ENCODE measurements at places on chromosomes 5 and 9. TPM values are rescaled to one million over a fixed set of nuclear protein-coding genes. Genes with fewer than 3 reads are reported as not detected.
A peak's percentile ranks its signal among the peaks of the same experiment; 100 is the strongest.

DNA sequence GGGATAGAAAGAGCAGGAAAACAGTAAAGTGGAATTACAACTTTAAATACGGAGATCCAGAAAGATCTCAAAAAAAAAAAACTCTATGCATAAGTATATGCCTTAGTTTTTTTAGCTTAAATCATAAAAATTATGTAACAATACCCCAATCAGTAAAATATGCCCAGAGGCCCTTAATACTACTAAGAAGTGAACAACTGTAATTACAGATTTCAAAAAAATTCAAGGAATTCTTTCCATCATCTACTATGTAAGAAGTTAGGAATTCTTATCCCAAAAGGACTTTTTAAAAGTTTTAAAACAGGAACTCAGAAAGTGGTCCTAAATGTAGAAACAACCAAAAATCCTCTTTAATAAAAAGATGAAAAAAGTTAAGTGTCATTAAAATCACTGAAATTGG, 111.3 kb downstream of the SSBP2 start:
- no peak overlapping the region for H3K4me3 ChIP-seq
- DNase-seq, result no peak
- H3K4me1 ChIP-seq, result peaks cover 6% of the 10 kb centered on the region

GRCh38 chr9:135167849-135168655, 80.6 kb downstream of the OLFM1 start:
- no peak for DNase-seq
- no peak overlapping the region for H3K4me3 ChIP-seq
- no peaks in the 10 kb centered on the region for H3K4me1 ChIP-seq
- H3K27me3 ChIP-seq, result peaks cover 33% of the 10 kb centered on the region
- no peak overlapping the region for H3K27ac ChIP-seq
- no peaks in the 10 kb centered on the region for H3K36me3 ChIP-seq

DNA sequence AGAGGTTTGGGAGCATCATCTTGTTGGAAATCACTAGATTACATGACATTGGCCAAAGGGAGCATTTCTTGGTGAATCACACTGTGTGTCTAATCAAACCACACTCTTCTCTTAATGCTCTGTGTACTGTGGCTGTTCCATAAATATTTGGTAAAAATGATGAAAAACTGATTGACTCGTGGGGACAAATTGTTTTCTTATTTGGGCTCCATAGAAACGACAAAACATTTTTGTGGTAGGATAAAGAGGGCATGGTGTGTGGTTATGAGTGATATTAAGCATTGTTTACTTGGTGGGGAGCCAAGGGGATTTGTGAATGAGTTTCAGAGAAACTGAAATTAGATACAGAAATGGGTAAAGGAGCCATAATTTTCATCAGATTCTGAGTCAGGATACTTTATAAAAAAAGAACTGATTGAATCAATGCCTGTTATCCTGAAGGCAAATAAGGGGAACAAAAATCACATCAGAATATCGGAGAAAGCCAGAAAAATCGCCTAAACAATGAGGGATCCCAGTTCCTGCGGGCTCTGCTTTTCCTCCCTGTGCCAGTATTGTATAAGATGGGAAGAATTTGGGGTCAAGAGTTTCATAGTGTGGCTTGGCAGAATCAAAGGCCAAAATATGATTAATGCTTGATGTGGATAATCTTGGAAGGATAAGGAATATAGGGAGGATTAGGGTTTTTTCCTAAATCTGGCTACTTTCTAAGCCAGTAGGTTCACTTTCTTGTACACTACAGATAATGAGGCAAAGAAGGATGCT, 33.3 kb downstream of the FBXL7 start:
- H3K27me3 ChIP-seq, result no peaks in the 10 kb centered on the region
- no peak for DNase-seq
- H3K27ac ChIP-seq, result no peak overlapping the region

DNA sequence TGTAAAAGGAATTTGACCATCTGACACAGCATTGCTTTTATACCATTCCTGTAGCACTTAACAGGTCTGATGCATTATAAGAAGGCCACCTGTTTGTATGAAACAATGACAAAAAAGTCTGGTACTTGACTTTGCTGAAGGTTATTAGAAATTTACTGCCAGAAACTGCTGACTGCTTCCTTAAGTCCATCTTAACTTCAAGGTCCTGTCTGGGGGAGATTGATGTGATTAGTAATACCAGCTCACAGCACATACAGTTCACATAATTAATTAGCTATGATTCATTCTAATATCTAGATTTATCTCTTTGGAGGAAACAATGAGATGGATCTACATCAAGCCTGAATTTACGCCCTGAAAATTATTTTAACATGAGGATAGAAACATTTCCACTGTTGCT, 49.6 kb upstream of the TEK start:
- peaks cover 5% of the 10 kb centered on the region for H3K36me3 ChIP-seq
- no peaks in the 10 kb centered on the region for H3K27me3 ChIP-seq

DNA sequence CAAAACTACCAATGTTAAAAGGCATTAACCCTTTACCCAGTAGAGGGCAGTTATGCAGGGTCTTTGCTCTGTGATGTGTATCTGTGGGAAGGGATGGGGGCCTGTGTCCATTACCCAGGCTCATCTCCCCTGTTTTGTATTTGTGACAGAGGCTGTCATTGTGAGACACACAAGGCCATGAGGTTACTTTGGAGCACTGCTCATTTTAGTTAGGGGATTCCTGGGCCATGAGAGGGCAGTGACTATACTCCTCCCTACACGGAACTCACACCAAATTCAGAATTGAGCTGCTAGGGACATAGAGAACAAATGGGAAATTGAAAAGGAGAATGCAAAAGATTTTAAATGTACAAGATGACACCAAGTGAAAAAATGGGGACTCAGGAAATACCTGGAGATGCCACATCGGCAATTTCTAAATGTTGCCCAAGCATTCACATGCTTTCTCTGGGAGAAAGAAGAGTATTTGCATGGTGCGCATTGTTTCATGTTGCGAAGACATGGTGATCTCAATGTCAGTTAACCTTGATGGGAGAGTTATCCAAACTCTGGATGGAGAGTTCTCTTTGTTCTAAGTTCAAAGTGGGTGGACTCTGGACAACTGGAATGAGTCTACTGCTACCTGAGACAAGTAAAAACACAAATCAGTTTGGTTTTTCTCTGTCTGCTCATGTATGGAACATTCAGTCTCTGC, 32.5 kb downstream of the C9orf152 start:
- no peak for DNase-seq
- peak overlapping the region; percentile 35 for H3K27ac ChIP-seq
- H3K4me1 ChIP-seq, result peaks cover 10% of the 10 kb centered on the region
- H3K27me3 ChIP-seq, result no peaks in the 10 kb centered on the region

DNA sequence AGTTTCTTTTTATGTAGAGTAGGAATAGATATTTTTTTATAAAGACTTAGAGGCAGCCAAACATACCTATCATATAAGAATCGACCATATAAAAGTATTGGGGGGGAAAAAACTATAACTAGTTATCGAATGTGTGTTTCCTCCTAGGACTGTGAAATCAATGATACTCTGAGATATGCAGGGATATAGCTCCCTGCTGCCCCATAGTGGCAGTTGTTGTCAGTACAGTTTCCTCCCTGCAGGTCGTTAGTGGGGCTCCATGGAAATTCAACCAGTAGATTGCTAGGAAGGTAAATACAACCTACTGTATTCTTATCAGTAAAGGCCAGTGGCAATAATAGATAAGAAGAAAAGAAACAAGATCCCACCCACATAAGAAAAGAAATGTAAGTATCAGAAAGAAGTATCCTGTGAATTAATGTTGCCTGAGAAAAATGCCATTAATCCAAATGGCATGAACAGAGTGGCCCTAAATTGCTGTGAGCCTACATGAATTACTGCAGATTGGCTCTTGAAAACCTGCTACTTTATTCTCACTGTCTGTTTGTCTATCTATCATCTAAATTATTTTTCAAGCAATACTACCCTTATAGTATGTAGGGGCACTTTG, 136.9 kb upstream of the FBN2 start:
- H3K27me3 ChIP-seq, result no peaks in the 10 kb centered on the region
- H3K4me3 ChIP-seq, result no peak overlapping the region
- H3K36me3 ChIP-seq, result no peaks in the 10 kb centered on the region

- peak overlapping the region; percentile 1 for H3K27ac ChIP-seq
- no peaks in the 10 kb centered on the region for H3K27me3 ChIP-seq
- no peaks in the 10 kb centered on the region for H3K4me1 ChIP-seq
- no peak for DNase-seq
- H3K4me3 ChIP-seq, result no peak overlapping the region
- H3K36me3 ChIP-seq, result peaks cover 21% of the 10 kb centered on the region
Observed at GRCh38 chr9:105742088-105742487, 47.7 kb downstream of the TMEM38B start.

GRCh38 chr5:175394601-175395000, 49.4 kb downstream of the DRD1 start:
- no peak overlapping the region for H3K4me3 ChIP-seq
- DNase-seq, result no peak
- no peak overlapping the region for H3K27ac ChIP-seq
- no peaks in the 10 kb centered on the region for H3K36me3 ChIP-seq
- H3K4me1 ChIP-seq, result peaks cover 6% of the 10 kb centered on the region

- H3K36me3 ChIP-seq, result no peaks in the 10 kb centered on the region
- no peak for DNase-seq
- no peak overlapping the region for H3K4me3 ChIP-seq
- H3K27ac ChIP-seq, result no peak overlapping the region
- peaks cover 16% of the 10 kb centered on the region for H3K27me3 ChIP-seq
- H3K4me1 ChIP-seq, result no peaks in the 10 kb centered on the region
Observed at GRCh38 chr5:174003795-174004194, 14.8 kb downstream of the C5orf47 start.

GRCh38 chr5:78730300-78731094, 81.9 kb upstream of the LHFPL2 start:
- H3K27ac ChIP-seq, result peak overlapping the region; percentile 7
- H3K27me3 ChIP-seq, result no peaks in the 10 kb centered on the region
- no peak overlapping the region for H3K4me3 ChIP-seq
- DNase-seq, result no peak

DNA sequence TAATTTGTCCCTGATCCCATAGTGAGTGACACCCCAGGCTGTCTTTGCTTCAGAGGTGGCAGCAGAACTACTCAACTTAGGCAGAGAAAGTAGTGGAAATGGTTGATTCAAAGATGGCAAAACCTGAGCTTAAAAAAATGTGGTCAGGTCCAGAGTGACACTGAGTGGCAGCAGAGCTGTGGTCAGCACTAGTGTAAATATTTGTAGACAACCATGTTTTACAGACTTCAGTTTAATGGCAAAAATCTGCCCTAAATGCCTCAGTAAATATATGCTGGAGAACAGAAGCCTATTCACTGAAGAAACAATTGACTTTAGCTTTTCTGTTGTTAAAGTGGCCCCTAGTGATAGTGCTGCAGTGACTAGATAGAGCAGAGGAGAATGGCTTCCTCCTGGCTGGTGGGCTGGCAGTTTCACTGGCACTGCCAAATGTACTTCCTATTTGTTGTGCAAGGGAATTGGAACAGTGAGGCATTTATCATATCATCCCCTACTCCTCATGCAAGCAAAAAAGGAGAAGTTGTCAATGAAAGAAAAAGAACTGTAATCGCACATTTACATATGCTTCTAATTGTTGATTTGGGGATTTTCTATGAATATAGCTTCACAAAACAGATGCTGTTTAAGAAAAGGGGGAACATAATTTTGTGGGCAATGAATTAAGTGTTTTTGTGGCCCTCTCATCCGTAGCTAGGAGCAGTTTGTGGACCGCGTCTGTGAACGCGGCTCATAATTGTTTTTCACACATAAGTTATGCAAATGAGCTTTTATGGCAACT, 12.0 kb downstream of the PBX3 start:
- H3K27ac ChIP-seq, result peak overlapping the region; percentile 29
- no peaks in the 10 kb centered on the region for H3K36me3 ChIP-seq
- peak overlapping the region; percentile 71 for H3K4me3 ChIP-seq
- no peaks in the 10 kb centered on the region for H3K27me3 ChIP-seq
- no peak for DNase-seq
- peaks cover 67% of the 10 kb centered on the region for H3K4me1 ChIP-seq

DNA sequence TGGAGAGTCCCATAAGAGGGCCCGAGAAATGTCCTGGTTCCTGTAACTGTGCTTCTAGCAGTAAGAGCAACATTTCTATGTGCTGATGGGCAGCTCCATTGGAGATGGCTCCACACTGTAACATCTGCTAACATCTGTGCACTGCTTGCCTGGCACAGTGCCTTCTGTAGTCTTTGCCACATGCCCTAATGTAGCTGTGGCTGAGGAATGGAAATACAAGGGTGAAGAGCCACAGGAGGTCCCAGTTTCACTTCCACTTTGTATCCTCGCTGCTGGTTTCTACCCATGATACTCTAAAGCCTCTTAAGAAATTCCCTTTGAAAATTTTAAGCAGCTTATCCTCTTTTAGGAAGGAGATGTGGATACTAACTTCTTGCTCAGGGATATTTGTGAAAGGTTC, 97.4 kb downstream of the HOMER1 start:
- no peaks in the 10 kb centered on the region for H3K4me1 ChIP-seq
- DNase-seq, result no peak
- H3K4me3 ChIP-seq, result no peak overlapping the region
- H3K27me3 ChIP-seq, result no peaks in the 10 kb centered on the region
- H3K36me3 ChIP-seq, result peaks cover 7% of the 10 kb centered on the region

DNA sequence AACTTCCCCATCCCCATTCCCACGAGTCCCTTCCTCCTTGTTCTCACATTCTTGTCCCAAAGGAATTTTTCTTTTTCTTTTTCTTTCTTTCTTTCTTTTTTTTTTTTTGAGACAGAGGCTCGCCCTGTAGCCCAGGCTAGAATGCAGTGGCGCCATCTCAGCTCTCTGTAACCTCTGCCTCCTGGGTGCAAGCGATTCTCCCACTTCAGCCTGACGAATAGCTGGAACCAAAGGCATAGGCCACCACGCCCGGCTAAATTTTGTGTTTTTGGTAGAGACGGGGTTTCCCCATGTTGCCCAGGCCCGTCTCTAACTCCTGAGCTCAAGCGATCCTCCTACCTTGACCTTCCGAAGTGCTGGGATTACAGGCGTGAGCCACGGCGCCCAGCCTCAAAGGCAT, 751 bp downstream of the DNAI1 start:
- H3K27me3 ChIP-seq, result peaks cover 3% of the 10 kb centered on the region
- DNase-seq, result no peak
- no peak overlapping the region for H3K27ac ChIP-seq
- peaks cover 35% of the 10 kb centered on the region for H3K4me1 ChIP-seq
- no peaks in the 10 kb centered on the region for H3K36me3 ChIP-seq

- H3K4me1 ChIP-seq, result no peaks in the 10 kb centered on the region
- H3K4me3 ChIP-seq, result no peak overlapping the region
- no peak for DNase-seq
- H3K27me3 ChIP-seq, result no peaks in the 10 kb centered on the region
- no peaks in the 10 kb centered on the region for H3K36me3 ChIP-seq
Observed at GRCh38 chr5:52560366-52560765, 227.3 kb upstream of the ITGA1 start.

DNA sequence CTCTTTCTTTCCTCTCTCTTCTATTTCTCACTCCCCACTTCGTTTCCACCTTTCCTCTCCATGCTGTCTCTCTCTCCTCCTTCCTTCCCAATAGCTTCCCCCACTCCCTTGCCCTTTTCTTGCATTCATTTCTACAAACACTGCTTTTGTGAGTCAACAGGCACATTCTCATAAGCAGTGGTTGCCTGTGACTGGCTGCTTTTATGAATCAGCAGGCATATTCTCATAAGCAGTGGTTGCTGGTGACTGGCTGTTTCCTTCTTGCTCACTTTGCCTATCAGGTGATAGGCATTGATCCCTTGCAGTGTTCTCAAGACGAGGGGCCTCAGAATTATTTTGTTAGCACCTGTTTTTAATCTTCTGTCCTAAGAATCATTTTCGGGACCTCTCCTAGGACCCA, 116.1 kb upstream of the ACTBL2 start:
- H3K27me3 ChIP-seq, result no peaks in the 10 kb centered on the region
- H3K27ac ChIP-seq, result no peak overlapping the region
- H3K36me3 ChIP-seq, result no peaks in the 10 kb centered on the region
- peaks cover 18% of the 10 kb centered on the region for H3K4me1 ChIP-seq
- H3K4me3 ChIP-seq, result no peak overlapping the region
- DNase-seq, result no peak

The TMEM174 gene
- not detected for total RNA-seq

The PCDHGA4 gene
- total RNA-seq, result 0.93 TPM

The IL9 gene
- total RNA-seq, result not detected
